ENCODE measurements at places on chromosomes 3 and 15.

- DNase-seq: no peak
Observed at GRCh38 chr3:41569632-41570305, 370.5 kb downstream of the CTNNB1 start.

- DNase-seq: no peak
Observed at GRCh38 chr3:179716811-179717210, 64.0 kb downstream of the USP13 start.

DNA sequence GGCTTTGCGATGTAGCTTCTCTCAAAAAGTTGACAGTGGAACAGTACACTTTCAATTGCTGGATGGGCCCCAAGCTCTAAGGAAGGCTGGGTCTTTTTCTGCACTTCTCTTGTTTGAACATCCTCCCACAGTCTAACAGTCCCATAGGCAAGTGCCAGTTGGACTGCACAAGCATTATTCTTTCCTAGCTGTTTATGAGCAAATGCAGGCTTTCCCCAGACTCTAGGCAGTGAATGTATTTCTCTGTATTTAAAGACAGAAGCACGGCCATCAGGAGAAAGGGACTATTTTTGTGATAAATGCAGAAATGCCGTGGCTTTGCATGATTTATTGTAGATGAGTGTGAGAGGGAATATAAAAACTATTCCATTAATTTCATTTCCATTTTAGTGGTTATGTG, 539.3 kb upstream of the LMCD1 start:
- DNase-seq: no peak

GRCh38 chr3:193230610-193231009, 10.4 kb upstream of the PLAAT1 start:
- no peak for DNase-seq

DNA sequence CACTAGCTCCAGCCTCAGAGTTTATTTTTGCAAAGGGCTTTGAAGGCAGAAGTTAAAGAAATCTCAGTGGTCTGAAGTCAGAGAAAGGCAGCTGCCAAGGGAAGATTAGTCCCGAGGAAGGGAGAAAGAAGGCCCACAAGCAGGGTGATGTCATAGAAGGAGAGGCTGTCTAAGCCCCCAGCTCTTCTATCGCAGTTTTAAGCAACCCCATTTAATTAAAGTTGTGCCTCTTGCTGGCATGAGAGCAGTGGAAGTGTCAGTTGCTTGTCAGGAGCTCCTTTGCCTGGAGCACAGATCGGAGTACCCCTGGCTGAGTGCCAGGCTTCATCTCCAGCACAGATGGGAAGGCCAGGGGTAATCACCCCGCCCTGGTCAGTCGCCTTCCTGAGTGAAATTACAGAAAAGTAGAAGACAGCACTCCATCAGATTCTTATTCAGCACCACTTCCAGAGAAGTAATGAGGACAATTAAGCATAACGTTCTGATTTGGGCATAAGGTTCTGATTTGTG, 530.7 kb downstream of the EPHB1 start:
- DNase-seq: no peak

Data from stimulated activated CD8-positive, alpha-beta memory T cell treated with anti-CD3 and anti-CD28 coated beads, Interleukin-7, amount 100 ng/mL, for 4 hours (primary cell).